CD4-positive, alpha-beta T cell (primary cell): ENCODE measurements at places on chromosomes 11 and 22.

- no peak for DNase-seq
Measured at GRCh38 chr11:110196241-110196754, 100.1 kb downstream of the RDX start.

GRCh38 chr11:132539590-132540368 is 992.5 kb downstream of the OPCML start:
- DNase-seq, result no peak

DNA sequence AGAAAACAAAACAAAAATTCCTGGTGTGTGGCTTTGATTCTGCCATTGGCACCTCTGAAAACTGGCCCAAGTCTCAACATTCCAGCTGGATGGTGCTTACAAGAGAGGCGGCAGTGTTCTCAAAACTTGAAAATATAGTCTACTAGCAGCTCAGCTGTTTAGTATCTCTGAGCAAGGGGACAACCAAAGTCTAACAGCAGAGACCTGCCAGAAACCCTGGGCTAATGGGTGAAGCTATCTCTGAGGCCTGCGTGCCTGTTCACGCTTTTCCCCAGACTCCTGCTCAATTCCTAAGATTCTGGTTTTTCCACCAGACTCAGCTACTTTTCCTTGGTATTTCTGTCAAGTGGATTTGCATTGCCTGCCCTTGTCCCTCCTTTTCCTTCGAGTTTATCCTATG is 17.9 kb downstream of the TMEM218 start:
- no peak for DNase-seq

GRCh38 chr11:16738947-16739815 is 734 bp downstream of the C11orf58 start:
- no peak for DNase-seq

- DNase-seq, result no peak
Measured at GRCh38 chr22:20110359-20110985, 5.4 kb upstream of the RANBP1 start.

- DNase-seq, result no peak
Measured at GRCh38 chr11:102026217-102026616, 21.0 kb upstream of the CFAP300 start.

DNA sequence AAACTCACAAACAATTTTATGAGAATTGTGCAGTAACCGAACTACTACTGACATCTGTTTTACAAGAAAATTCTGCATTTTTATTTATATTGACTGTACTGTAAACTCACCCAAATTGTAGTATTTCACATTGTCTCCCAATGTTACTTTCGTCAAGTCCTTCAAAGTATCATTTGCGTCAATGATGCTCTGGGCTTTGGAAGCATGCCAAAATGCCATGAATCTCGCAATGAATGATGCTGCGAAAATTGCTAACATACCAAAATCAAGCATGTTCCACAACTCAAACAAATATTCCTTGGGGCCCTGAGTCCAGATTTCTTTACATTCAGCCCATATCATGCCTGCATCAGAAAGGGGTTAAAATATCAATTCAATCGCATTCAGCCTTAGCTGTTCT is 107.6 kb downstream of the TRPC6 start:
- no peak for DNase-seq

- DNase-seq, result no peak
Measured at GRCh38 chr11:116862185-116862584, 24.8 kb upstream of the APOA1 start.
